Activated CD4-positive, alpha-beta T cell treated with anti-CD3 and anti-CD28 coated beads for 36 hours (primary cell): ENCODE measurements at places on chromosomes 11 and 22.

- H3K36me3 ChIP-seq = peaks cover 22% of the 10 kb centered on the region
- H3K4me3 ChIP-seq = peak overlapping the region; percentile 85
- H3K4me1 ChIP-seq = peaks cover 49% of the 10 kb centered on the region
- no peaks in the 10 kb centered on the region for H3K27me3 ChIP-seq
- DNase-seq = peak; percentile 61
Measured at GRCh38 chr22:46673662-46674236, 53.6 kb downstream of the GRAMD4 start.

- H3K27me3 ChIP-seq = no peaks in the 10 kb centered on the region
- no peak for DNase-seq
- H3K36me3 ChIP-seq = no peaks in the 10 kb centered on the region
- H3K27ac ChIP-seq = no peak overlapping the region
Measured at GRCh38 chr22:33811686-33812085, 108.6 kb downstream of the LARGE1 start.

DNA sequence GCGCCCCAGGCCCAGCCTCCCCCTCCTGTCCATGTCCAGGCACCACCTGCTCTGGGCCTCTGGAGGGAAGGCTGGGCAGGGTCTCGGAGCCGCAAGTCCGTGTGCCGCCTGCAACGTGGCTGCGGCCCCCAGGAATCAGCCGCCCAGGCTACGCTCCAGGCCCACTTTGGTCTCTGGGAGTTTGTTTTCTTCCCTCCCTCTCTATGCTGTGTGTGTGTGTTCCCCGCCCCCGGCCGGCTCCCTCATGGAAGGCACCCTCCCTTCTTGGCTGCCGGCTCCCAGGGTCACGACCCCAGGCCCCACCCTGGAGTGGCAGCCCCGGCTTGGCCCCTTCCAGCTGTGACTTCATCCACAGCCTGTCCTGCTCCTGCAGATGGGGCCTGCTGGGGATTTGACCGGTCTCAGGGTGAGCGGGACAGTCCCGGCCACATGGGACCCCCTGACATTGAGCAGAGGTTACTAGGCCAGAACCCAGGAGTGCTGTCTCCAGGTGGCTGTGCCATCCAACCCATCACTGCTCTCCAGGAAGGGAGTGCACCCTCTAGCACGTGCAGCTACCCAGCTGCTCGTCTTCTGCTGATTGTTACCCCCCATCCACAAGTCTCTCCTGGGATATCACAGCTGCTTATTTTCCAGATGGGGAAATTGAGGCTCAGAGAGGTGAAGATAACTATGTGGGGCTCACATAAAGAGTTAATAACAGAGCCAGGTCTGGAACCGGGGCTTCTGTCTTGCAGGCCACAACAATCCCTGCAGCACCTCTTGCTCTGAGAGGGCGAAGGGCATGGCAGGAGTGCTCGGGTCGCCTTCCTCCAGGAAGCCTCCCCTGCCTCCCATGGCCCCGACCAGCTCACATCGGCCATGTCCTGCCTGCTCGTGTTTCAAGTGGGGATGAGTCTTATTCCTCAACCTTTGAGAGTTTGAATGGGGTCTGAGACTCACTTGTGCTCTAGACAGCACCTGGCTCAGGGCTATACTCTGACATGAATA is 2.8 kb upstream of the LIF start:
- DNase-seq = no peak
- H3K27ac ChIP-seq = peak overlapping the region; percentile 22
- H3K4me1 ChIP-seq = peaks cover 50% of the 10 kb centered on the region
- no peak overlapping the region for H3K4me3 ChIP-seq
- no peaks in the 10 kb centered on the region for H3K27me3 ChIP-seq

GRCh38 chr22:33726294-33726734 is 194.0 kb downstream of the LARGE1 start:
- no peak overlapping the region for H3K27ac ChIP-seq
- H3K4me3 ChIP-seq = no peak overlapping the region
- H3K4me1 ChIP-seq = no peaks in the 10 kb centered on the region
- H3K27me3 ChIP-seq = peaks cover 4% of the 10 kb centered on the region

- H3K27ac ChIP-seq = no peak overlapping the region
- no peak overlapping the region for H3K4me3 ChIP-seq
- no peaks in the 10 kb centered on the region for H3K36me3 ChIP-seq
- no peak for DNase-seq
Measured at GRCh38 chr11:111520560-111520959, 6.0 kb downstream of the HOATZ start.

DNA sequence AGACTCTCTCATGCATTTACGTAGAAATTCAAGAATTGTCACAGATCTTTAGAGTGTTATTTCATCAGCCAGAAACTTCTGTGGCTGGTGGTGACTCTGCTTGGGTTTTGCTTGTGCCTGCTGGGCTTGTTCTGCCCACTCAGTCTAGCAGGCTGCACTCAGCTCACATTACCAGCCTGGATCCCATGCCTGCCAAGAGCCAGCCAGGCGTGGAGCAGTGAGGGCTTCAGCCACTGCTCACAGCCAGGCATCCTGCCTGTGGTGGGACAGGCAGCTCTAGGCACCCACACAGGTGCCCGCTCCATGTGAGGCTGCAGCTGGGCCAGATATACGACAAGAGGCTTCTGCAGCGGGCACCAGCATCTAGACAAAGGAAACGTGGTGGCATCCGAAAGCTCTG is 1213.3 kb upstream of the RAG2 start:
- H3K4me3 ChIP-seq = no peak overlapping the region
- no peak overlapping the region for H3K27ac ChIP-seq
- H3K4me1 ChIP-seq = no peaks in the 10 kb centered on the region
- H3K27me3 ChIP-seq = no peaks in the 10 kb centered on the region

- H3K27me3 ChIP-seq = no peaks in the 10 kb centered on the region
- no peaks in the 10 kb centered on the region for H3K36me3 ChIP-seq
- H3K4me1 ChIP-seq = no peaks in the 10 kb centered on the region
- no peak overlapping the region for H3K27ac ChIP-seq
Measured at GRCh38 chr11:101721270-101721669, 137.5 kb upstream of the TRPC6 start.

DNA sequence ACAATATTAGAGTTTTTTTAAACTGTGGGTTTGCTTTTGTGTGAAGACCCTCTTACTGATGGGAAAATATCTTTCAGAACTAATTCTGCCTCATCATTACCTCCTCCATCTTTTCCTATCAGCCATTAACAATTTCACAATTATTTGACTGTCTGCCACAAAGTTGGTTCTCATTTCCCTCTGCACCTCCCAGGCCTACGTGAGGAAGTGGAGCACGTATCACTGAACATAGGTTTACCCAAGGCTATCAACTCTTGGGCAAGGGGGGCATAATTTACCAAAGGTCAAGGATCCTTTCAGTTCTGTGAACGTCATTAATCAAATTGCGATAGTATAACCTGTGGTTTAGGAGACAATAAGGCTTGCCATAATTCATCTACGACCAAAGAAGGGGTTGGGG is 60.0 kb downstream of the LIF start:
- H3K4me3 ChIP-seq = no peak overlapping the region
- H3K36me3 ChIP-seq = no peaks in the 10 kb centered on the region
- peak overlapping the region; percentile 76 for H3K27ac ChIP-seq

GRCh38 chr22:39808081-39808480 is 85.5 kb downstream of the ENTHD1 start:
- H3K27me3 ChIP-seq = no peaks in the 10 kb centered on the region
- H3K36me3 ChIP-seq = no peaks in the 10 kb centered on the region
- H3K27ac ChIP-seq = no peak overlapping the region
- peaks cover 30% of the 10 kb centered on the region for H3K4me1 ChIP-seq
- DNase-seq = peak; percentile 62
- no peak overlapping the region for H3K4me3 ChIP-seq
